ENCODE measurements at places on chromosomes 2 and 18.
A peak's percentile ranks its signal among the peaks of the same experiment; 100 is the strongest.

DNA sequence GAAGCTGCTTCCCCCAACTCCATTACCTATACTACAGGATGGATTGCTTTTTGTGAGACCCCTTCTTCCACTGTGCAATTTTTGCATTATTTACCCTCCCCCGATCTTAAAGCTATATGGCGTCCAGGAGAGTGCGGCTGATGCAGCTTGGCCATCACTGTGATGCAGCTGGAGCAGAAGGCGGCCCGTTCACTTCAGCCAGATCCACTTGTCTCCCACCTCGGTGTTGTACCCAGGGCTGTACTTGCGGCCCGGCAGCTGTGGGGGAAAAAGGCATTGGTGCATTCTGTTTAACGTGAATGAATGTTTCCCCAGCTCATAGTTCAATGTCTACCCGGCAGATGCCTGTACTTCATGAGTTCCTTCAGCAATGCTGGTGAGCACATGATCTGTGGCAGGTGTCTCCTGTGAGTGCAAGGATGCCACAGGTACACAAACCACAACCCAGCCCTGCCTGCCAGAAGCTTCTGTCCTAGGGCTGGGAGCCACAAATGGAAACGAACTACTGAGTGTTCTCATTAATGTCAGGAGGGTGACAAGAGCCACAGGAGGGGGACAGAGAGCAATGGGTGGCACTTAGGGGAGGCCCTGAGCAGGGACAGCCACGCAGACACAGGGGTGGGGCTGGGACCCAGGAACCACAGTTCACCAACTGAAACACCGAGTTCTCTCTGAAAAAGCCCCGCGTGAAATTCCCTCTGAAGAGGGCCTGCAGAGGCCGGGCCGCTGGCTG, 64.0 kb downstream of the NDUFA10 start:
- no peak for DNase-seq

GRCh38 chr2:27885234-27885633, 5.0 kb downstream of the RBKS start:
- no peak for DNase-seq

DNA sequence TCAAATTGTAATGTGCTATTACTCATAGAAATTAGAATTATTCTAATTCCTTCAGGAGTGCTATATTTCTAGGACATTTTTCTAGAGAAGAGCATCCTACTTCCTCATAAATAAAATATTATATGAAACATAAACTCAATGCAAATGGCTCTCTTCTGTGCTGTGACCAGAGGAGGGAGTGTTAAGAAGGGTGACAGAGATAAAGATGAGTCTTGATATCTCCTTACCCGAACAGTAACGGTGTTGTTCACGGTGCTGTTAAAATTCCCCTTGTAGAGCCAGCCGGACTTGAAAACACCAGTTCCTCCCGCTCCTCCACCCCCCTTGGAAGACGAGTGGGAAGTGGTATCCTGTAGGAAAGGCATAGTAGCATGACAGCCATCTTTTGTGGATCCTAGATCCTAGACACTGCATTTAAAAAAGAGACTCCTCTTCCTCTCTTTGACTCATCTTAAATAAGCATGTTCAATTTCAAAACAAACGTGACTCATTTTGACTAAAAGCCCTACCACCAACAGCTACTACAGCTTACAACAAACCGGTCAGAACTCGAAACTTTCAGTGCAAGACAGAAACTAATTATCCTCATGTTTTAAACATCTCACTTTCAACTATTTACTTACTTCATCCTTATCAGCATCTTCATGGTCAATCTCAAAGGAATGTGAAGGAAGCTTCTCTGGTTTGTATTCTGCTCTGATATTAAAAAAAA, 156.3 kb downstream of the DOCK10 start:
- no peak for DNase-seq

DNA sequence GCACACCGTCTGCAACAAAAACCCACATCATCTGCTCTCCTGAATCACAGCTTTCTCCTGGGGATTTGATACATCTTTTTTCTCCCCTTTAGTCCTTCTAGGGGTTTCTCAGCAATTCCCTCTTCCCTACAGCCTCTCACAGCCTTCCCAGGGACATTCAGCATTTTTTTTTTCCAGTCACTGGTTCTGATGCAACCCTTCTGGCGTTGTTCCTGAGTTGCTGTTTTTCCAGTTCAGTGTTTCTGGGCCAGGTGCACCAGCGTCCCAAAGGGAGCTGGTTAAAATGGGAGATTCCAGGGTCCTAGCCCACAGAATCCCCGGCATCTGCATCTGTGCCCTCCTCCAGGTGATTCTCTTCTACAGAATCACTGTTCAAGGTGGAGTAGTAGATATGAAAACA, 36.1 kb downstream of the ADCY3 start:
- DNase-seq, result peak; percentile 73

DNA sequence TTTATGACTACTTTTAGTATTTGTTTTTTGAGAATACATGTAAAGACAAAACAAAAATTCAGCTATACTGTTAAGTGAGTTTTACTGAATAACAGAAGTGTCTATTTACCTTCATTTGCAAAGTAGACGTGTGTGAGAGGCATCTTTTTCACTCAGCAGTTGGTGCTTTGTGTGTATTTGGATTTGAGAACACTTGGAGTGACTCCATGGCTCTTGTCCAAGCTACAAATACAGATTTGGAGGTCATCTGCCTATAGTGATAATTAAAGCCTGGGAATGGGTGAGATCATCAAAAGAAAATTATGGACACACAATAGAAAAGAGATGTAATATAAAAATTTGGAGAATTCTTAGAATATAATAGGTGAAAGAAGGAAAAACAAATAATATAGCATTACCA, 6.2 kb downstream of the NAB1 start:
- DNase-seq, result no peak

- no peak for DNase-seq
These were observed 199.4 kb downstream of the FSHR start for GRCh38 chr2:48954935-48955334.
